ENCODE measurements at places on chromosomes 5 and 9.

DNA sequence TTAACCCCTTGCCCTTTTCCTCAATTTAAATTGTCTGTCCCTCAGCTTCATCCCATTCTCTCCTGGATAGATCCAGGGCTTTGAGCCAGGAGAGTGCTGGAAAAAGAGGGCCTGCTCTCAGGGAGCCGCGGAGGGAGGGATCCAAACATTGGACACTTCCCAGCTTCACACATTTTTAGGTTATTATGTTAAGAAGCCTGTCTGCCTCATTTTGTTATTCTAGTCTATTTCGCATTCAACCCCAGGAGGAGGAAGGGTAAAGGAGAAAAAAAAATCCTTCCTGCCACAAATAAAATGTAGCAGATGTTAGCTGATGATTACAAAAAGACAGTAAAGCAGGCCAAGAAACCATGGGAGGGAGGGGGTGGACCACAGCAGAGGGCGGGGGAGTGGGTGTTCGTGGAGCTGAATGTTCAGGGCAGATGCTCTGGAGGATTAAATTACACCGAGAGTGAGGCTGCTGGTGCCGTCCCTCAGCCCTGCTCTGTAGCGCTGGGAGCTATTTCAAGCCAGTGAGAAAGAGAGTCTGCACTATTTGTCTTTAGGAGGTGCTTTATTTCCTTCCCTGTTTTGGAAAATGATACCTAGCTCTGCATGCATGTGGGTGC is 60.6 kb upstream of the ZFR start:
- no peak for DNase-seq

DNA sequence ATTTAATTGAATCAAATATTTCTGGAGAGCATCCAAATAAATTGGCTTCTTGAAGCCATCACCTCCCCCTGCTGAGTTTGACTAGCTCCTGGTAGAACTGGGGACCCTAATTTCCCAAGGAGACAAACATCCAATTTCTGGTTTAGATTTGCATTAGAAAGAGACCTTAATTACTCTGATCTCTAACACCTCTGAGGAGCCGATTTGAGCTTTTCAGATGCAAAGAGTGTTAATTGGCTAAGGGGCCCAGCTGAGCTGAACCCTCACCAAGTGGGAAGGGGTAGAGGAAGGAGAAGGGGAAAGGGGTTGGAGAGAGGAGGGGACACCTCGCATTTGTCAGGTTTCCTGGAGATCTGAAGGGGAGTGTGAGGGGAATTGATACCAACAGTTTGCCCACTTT is 145.4 kb upstream of the SHB start:
- DNase-seq, result no peak

- no peak for DNase-seq
Observed at GRCh38 chr5:170404398-170404797, 15.2 kb upstream of the KCNMB1 start.

GRCh38 chr5:177495243-177496060 is 2.0 kb downstream of the PDLIM7 start:
- DNase-seq, result no peak
